ENCODE measurements at places on chromosomes 1 and 21.

DNA sequence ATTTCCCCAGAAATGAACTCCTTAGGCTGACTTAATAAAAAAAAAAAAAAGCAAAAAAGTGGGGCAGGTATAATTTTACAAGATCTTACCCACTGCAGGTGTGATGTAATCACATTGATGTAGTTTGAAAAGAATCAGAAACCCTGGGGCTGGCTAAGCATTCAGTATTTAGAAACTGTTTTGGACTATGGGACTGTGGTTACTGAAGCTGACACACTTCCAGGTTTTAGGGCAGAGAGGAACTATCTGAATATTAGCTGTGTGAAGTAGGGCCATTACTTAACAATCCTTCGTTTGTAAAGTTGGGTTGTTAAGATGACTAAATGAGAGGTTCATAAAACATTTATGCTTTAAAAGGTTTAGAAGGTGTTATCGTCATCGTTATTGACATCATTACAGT lies 165.3 kb downstream of the FASLG start:
- no peaks in the 10 kb centered on the region for H3K36me3 ChIP-seq
- H3K4me3 ChIP-seq: no peak overlapping the region
- no peak overlapping the region for H3K27ac ChIP-seq
- no peaks in the 10 kb centered on the region for H3K27me3 ChIP-seq
- H3K4me1 ChIP-seq: no peaks in the 10 kb centered on the region

DNA sequence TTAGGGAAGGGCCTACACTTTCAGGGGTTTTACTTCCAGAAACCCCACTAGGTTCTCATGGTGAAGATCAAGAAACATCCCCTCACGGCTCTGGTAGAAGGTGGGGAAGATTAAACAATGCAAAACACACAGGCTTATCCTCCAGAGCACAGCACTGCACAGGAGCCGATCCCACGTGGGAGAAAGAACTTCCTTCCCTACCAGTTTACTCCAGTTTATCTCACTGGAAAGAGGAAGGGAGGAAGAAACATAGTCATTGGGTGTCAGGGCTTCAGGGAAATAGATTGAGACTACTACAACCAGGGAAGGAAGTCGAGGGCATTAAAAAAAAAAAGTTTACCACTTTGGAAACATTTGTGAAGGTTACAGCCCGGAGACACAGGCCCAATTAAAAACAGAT lies 164.4 kb downstream of the NTPCR start:
- peaks cover 26% of the 10 kb centered on the region for H3K4me1 ChIP-seq
- no peak overlapping the region for H3K4me3 ChIP-seq
- peak overlapping the region; percentile 78 for H3K27ac ChIP-seq
- peaks cover 17% of the 10 kb centered on the region for H3K36me3 ChIP-seq
- H3K27me3 ChIP-seq: no peaks in the 10 kb centered on the region
- no peak for DNase-seq

- peaks cover 11% of the 10 kb centered on the region for H3K27me3 ChIP-seq
- H3K27ac ChIP-seq: no peak within 1 kb of the TSS
- DNase-seq: no peak
- H3K4me1 ChIP-seq: peaks cover 17% of the 10 kb centered on the region
These were observed at the start of gene SLC27A3 for GRCh38 chr1:153774780-153775457. Gene SLC27A3, plus strand, starts transcription at chr1:153775407. Its CDS starts 91 bp downstream, at chr1:153775498.

- peak; percentile 80 for DNase-seq
- H3K36me3 ChIP-seq: no peaks in the 10 kb centered on the region
- H3K27me3 ChIP-seq: peaks cover 7% of the 10 kb centered on the region
- no peak overlapping the region for H3K4me3 ChIP-seq
- peaks cover 5% of the 10 kb centered on the region for H3K4me1 ChIP-seq
- H3K27ac ChIP-seq: no peak overlapping the region
These were observed 37.1 kb upstream of the EPB41 start for GRCh38 chr1:28877132-28877781.

GRCh38 chr1:104932949-104933679 lies 1183.4 kb downstream of the AMY1C start:
- peaks cover 3% of the 10 kb centered on the region for H3K36me3 ChIP-seq
- no peak overlapping the region for H3K4me3 ChIP-seq
- H3K27ac ChIP-seq: no peak overlapping the region
- DNase-seq: no peak

DNA sequence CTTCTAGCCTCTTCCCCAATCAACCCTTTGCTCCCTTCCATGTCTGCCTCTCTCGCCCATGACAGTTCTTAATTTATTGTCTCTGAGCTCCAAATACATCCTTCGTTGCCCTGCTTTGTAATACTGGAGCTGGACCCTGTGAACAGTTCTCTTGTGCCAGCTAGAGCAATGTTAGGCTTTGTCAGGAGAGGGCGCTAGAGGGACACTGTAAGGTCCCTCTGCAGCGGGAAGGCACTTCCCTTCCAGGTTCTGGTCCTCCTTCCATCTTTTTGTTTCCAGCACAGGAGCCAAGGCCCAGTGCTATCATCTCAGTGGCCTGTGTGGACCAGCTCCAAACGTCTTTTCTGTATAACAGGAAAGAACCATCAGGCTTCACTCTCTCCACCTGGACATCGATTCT lies 95.9 kb downstream of the PTPRU start:
- peaks cover 23% of the 10 kb centered on the region for H3K27me3 ChIP-seq
- H3K4me3 ChIP-seq: no peak overlapping the region
- no peaks in the 10 kb centered on the region for H3K36me3 ChIP-seq
- H3K27ac ChIP-seq: no peak overlapping the region
- peak; percentile 30 for DNase-seq
- H3K4me1 ChIP-seq: no peaks in the 10 kb centered on the region

DNA sequence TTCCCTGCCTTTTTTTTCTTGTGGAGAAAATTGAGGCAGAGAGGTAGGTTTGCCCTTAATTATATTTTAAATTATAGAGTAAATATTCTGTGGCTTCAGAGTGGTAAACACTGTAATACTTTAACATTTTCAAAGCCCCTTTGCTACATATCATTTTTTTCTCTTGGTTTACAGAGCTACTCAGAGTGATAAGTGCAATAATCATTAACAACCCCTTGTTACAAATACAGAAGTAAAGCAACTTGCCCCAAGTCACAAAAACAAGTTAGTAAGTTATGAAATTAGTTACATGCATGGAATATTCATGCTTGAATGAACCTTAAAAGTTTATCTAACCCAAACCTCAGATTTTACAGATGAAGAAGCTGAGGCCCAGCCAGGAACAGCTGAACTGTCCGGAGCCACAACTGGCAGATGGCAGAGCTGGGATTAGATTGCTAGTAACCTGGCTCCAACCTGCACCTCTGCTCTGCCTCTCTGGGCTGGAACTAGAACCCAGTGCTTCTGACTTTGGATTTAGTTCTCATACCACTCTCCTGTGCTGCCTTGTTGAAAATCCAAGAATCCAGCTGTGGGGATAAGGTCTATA lies 48.7 kb downstream of the TNN start:
- no peaks in the 10 kb centered on the region for H3K27me3 ChIP-seq
- H3K36me3 ChIP-seq: peaks cover 4% of the 10 kb centered on the region
- H3K4me3 ChIP-seq: no peak overlapping the region

GRCh38 chr1:25658791-25659431 lies 42.3 kb downstream of the MAN1C1 start:
- peaks cover 56% of the 10 kb centered on the region for H3K4me1 ChIP-seq
- H3K27ac ChIP-seq: no peak overlapping the region
- H3K4me3 ChIP-seq: no peak overlapping the region
- no peaks in the 10 kb centered on the region for H3K27me3 ChIP-seq
- no peaks in the 10 kb centered on the region for H3K36me3 ChIP-seq

DNA sequence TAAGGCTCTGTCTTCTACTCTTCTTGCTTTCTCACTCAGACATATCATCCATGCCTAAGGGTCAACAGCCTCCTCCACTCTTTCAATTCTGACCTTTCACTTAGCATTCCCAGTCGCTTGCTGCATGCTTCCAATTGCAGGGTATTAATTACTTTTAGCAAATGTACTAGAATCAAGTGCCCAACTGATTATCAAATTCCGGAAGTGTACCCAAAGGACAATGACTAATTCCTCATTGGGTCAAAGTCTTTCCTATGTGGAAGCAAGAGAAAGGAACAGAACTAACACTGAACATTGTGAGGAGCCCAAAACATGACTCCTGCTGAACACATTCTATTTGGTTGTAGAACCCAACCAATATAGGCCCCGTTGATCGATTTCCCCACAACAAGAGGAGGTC lies 101.8 kb downstream of the APP start:
- no peak overlapping the region for H3K27ac ChIP-seq
- peaks cover 44% of the 10 kb centered on the region for H3K4me1 ChIP-seq
- H3K4me3 ChIP-seq: no peak overlapping the region
- H3K36me3 ChIP-seq: no peaks in the 10 kb centered on the region

- H3K4me3 ChIP-seq: no peak overlapping the region
- H3K27me3 ChIP-seq: no peaks in the 10 kb centered on the region
- DNase-seq: no peak
- H3K4me1 ChIP-seq: no peaks in the 10 kb centered on the region
These were observed 391.0 kb downstream of the USH2A start for GRCh38 chr1:216032284-216032683.

DNA sequence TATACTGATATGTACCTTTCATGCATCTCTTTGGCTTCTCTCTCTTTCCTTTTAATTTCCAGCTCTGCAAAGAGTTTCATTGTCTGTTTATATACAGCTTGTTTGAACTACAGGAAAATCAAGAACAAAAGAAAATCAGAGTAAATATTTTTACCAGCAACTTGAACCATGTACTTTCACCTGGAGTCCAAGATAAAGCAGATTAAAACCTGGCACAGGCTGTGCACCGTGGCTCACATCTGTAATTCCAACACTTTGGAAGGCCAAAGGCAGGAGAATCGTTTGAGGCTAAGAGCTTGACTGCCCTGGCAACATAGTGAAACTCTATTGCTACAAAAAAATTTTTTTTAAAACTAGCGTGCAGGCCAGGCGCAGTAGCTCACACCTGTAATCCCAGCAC lies 27.6 kb downstream of the DNAJC8 start:
- no peak overlapping the region for H3K4me3 ChIP-seq
- H3K4me1 ChIP-seq: no peaks in the 10 kb centered on the region
- DNase-seq: no peak
- no peak overlapping the region for H3K27ac ChIP-seq

DNA sequence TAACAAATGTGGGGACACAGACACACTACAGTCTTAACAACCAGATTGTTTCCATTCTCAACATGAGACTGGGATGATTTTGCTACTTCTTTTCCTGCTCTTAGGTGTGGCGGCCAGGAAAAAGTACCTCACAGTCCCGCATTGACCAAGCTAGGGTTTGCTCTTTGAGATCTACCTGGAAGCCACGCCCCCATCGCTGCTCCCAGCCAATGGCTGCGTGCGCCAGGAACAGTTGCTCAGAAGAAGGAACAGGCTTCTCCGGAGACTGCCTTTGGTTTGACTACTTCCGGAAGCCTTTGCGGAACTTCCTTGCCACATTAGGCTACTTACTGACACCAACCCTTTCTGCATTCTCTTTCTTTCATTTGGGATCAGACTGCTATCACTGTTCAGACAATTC lies 44.2 kb upstream of the PLD5 start:
- H3K27me3 ChIP-seq: no peaks in the 10 kb centered on the region
- no peak overlapping the region for H3K4me3 ChIP-seq
- no peak overlapping the region for H3K27ac ChIP-seq
- DNase-seq: no peak

- H3K4me3 ChIP-seq: no peak overlapping the region
- H3K27me3 ChIP-seq: no peaks in the 10 kb centered on the region
- DNase-seq: no peak
- no peaks in the 10 kb centered on the region for H3K36me3 ChIP-seq
- H3K27ac ChIP-seq: no peak overlapping the region
These were observed 518.9 kb downstream of the BRINP3 start for GRCh38 chr1:189958756-189959155.

DNA sequence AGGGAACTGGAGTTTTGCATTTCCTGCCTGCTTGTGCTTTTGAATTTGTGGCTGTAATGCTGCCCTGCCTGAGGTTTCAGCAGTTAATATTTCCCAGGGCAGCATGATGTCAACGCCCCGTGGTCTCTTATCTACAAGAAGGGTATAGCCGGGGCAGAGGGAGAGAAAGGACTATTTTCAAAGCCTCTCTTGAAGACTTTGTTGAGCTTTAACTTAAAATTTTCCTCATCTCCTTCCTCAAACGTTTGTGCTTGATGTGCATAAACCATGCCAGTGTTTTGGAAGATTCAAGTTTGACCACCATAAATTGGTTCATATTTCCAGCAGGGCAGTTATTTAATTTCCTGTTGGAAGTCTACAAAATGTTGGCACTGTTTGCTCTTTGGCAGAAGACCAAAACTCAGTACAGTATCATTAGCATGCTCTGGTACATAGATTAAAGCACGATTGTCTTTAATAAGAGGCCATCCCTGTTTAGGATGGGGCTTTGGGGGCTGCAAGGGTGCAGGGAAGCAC lies 43.4 kb downstream of the ROR1 start:
- H3K27me3 ChIP-seq: no peaks in the 10 kb centered on the region
- peaks cover 11% of the 10 kb centered on the region for H3K4me1 ChIP-seq
- peaks cover 7% of the 10 kb centered on the region for H3K36me3 ChIP-seq
- H3K27ac ChIP-seq: no peak overlapping the region
- DNase-seq: no peak

- no peaks in the 10 kb centered on the region for H3K4me1 ChIP-seq
- peaks cover 4% of the 10 kb centered on the region for H3K27me3 ChIP-seq
- H3K4me3 ChIP-seq: peak overlapping the region; percentile 87
These were observed 23.0 kb upstream of the ZBTB40 start for GRCh38 chr1:22428672-22429071.

- peaks cover 11% of the 10 kb centered on the region for H3K4me1 ChIP-seq
- H3K27me3 ChIP-seq: no peaks in the 10 kb centered on the region
These were observed 15.7 kb downstream of the RGS2 start for GRCh38 chr1:192824511-192824910.

GRCh38 chr1:156876281-156876680 lies 15.6 kb downstream of the NTRK1 start:
- peaks cover 4% of the 10 kb centered on the region for H3K4me1 ChIP-seq
- H3K27me3 ChIP-seq: peaks cover 20% of the 10 kb centered on the region
- no peak for DNase-seq
- H3K27ac ChIP-seq: no peak overlapping the region

DNA sequence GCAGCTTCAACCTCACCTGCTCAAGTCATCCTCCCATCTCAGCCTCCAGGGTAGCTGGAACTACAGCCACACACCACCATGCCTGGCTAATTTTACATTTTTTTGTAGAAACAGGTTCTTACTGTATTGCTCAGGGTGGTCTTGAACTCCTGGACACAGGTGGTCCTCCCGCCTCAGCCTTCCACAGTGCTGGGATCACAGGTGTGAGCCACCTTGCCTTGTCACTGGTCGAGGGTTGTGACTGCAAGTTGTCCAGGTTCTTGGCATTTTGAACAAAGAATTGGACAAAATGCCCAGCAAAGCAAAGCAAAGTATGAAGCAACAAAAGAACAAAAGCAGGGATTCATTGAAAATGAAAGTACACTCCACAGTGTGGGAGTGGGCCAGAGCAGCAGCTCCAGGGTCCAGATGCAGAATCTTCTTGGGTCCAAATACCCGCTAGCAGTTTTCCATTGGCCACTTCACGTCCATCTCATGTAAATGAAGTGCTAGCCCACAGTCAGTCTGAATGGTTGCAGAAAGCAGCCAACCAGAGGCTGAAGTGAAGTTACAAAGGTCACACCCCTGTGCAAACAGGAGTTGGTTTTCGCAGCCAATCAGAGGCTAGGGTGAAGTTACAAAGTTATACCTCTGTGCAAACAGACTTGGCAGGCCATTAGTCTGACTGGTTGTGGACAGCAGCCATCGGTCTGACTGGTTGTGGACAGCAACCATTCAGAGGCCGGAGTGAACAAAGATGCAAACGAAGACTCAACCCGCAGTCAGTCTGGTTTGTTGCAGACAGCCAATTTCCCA lies 109.5 kb upstream of the KIF26B start:
- H3K4me1 ChIP-seq: peaks cover 19% of the 10 kb centered on the region
- no peaks in the 10 kb centered on the region for H3K27me3 ChIP-seq
- H3K36me3 ChIP-seq: no peaks in the 10 kb centered on the region

Measured in neural crest cell (in vitro differentiated cells).